ENCODE measurements at places on chromosomes 12 and 14.

- no peak for DNase-seq
Measured at GRCh38 chr12:123106640-123107359, 44.1 kb downstream of the PITPNM2 start.

DNA sequence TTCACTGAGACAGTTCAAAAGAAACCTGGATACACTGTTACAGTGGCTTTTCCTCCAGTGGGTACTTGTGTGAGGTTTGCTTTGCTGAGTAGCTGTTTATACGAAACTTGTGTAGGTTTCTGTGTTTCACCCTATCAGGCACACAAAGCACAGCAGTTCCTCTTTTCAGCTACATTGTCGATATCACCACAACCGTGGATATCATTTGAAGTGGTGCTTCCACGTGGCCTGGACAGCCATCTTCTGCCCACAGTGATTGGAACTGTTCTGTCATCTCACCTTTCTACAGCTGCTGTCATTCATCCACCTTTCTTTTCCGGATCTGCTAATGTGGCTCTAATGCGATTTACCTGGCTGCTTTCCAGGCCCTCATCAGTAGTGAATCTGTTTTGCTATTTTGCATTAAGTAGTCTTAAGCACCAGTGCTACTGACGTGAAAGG is 368.8 kb downstream of the SYT1 start:
- no peak for DNase-seq

- DNase-seq: no peak
Measured at GRCh38 chr12:94550964-94551363, 91.3 kb upstream of the CEP83 start.

GRCh38 chr12:7555752-7556151 is 52.2 kb upstream of the CD163 start:
- no peak for DNase-seq

- DNase-seq: no peak
Measured at GRCh38 chr14:23641915-23642588, 5.9 kb downstream of the DHRS2 start.

GRCh38 chr12:72673853-72674252 is 401.7 kb downstream of the TRHDE start:
- no peak for DNase-seq

- no peak for DNase-seq
Measured at GRCh38 chr14:56310643-56311042, 192.4 kb downstream of the PELI2 start.

DNA sequence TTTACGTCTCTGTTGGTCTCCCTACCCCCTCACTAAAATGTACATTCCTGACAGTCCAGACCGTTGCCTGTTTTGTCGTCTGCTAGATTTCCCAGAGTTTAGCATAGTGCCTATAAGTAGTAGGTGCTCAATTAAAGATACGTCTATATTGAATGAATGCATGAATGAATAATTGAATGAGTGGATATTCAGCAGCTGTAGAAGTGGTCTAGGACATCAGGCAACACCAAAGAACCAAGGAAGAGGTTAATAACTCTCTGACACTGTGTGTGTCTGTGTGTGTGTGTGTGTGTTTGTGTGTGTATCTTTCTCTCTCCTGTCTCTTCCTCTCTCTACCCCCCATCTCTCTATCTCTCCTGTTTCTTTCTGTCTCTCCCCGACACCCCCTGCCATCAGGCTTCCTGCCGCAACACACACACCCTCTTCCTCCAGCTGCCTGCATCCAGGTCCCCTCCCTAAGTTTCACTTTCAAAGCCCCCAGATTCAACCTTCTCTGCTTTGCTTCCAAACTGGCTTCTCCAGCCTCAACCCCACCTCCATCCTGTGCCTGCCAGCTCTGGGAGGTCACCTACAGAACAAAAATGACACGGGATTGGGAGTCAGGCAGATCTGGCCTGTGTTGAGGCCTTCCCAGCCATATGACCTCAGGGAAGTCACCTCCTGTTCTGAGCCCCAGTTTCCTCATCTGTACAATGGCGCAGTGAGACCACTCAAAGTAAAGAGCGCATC is 119.9 kb upstream of the NCOR2 start:
- no peak for DNase-seq

- DNase-seq: no peak
Measured at GRCh38 chr12:16844875-16845274, 238.9 kb upstream of the LMO3 start.

GRCh38 chr12:5716201-5716600 is 228.9 kb downstream of the ANO2 start:
- DNase-seq: no peak

- DNase-seq: no peak
Measured at GRCh38 chr14:100882991-100883788, 20.3 kb downstream of the RTL1 start.

- DNase-seq: no peak
Measured at GRCh38 chr12:119838826-119839600, 38.1 kb downstream of the CIT start.

- no peak for DNase-seq
Measured at GRCh38 chr14:75204116-75204515, 27.7 kb upstream of the TMED10 start.

DNA sequence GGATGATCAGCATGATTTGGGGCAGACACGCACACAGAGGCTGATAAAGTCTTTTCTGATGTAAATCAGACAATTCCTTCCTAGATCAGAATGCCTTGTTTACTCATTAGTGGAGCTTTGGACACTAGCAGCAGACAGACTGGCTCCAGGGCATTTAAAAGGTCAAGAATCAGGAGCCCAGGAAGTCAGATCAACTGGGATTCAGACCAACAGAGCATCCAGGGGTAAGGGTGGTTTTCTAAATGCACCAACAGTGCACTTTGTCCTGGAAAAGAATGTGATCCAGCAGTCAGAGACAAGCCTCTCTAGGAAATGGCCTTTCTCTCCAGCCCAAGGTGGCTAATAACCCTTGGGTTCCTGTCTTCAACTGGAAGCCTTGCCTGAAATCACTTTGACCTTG is 405.3 kb downstream of the MED13L start:
- no peak for DNase-seq

GRCh38 chr12:108514468-108514972 is 557 bp upstream of the FICD start:
- no peak for DNase-seq

DNA sequence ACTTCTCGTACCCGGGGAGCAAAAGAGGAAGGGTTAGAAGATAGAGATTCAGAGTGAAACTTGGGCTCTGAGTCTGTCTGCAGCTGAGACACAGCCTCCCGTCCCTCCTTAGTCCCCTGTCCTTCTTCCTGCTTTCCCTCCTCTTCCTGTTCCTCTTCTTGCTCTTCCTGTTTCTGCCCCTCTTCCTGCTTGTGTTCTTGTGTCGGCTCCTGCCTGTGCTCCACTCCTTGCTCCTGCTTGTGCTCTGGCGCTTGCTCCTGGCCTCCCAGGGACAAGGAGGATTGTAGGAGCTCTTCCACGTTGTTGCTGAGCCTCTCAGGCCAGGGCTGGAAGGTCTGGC is 3.0 kb downstream of the ACRBP start:
- no peak for DNase-seq

- no peak for DNase-seq
Measured at GRCh38 chr12:128661226-128661569, 162.6 kb downstream of the SLC15A4 start.

- DNase-seq: no peak
Measured at GRCh38 chr12:110912263-110912662, 8.1 kb downstream of the MYL2 start.

DNA sequence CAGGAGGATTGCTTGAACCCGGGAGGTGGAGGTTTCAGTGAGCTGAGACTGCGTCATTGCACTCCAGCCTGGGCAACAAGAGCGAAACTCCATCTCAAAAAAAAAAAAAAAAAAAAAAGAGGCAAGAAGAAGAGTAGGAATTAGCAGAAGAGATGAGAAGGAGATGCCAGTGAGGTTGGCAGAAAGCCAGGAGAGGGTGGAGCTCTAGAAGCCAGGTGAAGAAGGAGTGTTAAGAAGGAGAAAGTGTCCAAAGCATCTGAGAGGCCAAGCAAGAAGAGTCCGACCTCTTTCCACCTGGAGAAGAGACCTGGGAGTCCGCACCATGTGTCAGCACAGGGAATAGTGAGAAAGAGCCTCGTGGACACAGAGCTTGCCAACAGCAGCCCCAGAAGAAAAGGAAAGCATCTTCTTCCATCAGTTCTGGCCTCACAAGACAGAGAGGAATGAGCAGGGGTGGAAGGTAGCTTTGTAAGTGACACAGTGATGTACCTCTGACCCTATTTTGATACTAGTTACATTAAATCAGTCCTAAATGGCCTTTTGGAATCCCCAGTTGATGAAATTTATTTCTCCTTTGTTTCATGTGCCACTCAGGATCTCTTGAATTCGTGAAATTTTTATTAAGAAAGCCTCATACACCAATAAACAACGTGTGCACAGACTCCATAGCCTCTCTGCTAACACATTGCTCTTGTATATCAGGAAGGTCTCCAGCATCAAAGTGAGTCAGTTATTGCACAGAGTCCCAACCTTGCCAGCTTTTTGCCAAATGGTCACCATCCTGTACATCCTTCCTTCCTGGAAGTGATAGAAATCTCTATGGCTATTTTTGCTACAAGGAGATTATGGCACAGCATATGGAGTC is 70.6 kb downstream of the SAMD4A start:
- DNase-seq: no peak

DNA sequence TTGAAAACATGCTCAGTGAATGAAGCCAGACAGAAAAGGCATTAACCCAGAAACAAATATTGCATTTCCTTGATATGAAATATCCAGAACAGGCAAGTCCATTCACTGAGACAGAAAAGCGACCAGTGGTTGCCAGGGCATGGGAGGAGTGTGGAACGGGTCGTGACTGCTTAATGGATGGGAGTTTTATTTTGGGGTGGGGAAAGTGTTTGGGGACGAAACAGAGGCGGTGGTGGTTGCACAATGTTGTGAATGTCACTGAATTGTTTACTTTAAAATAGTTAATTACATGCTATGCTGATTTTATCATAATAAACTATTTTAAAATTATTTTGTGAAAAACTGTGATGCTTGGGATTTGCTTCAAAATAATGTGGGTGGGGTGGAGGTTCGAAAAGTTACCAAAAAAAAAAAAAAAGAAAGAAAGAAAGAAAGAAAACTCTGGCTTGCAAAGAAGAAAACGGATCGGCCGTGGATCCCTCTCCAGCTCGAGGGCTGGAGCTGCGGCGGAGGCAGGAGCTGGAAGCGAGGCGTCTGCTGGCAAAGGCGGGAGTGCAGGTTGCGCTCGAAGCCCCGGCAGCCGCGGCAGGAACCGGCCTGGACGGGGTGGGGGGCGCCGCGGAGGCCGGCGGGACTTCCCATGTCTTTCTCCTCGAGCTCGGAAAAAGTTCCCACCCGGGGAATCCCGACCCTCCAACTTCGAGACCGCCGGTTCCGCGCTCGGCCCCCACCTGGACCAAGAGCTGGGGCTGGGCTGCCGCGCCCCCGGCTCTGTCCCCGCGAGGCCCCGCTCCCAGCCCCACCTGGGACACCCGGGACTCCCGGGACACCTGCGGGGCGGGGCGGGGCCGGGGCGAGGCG is 524 bp upstream of the P2RX2 start:
- no peak for DNase-seq

- DNase-seq: no peak
Measured at GRCh38 chr12:124861492-124861891, 2.2 kb downstream of the SCARB1 start.

GRCh38 chr14:81516986-81517797 is 16.5 kb downstream of the SEL1L start:
- DNase-seq: no peak

GRCh38 chr14:67586369-67586768 is 13.7 kb downstream of the PIGH start:
- DNase-seq: no peak

DNA sequence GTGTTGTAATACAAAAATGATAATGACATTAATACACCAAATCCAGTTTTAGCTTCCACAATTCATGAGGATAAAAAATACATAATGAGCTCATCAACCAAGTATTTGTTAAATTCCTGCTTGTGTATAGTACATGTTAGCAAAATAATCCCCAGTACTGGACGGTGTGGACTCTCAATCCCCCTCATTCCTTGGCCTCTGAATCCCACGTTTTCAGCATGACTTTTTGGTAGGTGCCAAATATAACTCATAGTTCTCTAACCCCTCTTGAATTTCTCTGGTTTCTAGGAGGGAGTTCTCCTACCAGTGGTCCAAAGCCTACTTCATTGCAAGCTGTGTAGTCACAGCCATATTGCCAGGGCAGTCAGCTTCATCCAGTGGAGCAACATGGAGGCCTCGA is 41.4 kb upstream of the EPS8 start:
- no peak for DNase-seq

DNA sequence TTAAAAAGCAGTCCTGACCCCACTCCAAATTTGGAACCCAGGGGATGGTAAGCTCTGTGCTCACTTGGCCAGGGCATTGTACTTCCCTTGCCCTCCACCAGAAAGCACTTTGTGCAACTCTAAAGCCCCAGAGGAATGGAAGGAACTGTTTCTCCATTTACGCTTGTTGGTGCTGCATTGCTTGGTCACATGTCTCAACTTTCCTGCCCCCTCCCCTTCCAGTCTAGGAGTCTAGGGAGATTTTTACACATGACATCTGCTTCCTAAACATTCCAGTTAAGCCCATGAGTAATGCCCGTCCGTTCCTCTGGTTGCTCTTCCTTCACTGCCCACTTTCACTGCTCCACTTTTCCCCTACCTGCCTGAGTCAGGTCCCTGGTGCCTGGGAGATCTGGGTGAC is 92.6 kb upstream of the MAP1LC3B2 start:
- DNase-seq: no peak

DNA sequence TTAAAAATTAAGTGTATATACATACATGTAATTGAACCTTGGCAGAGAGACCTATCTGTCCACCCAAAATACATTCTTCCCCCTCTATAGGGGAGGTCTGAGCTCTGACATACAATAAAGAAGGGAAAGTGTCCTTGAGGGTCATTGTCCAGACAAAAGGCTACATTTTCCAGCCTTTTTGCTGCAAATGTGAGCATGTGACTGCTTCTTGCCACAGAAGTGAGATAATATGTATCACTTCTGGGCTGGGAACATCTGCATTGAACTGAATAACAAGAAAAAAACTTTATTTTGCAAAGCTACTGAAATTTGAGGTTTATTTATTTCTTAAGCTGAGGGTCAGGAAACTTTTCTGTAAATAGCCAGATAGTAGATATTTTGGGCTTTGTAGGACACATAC is 131.3 kb downstream of the TBC1D30 start:
- DNase-seq: no peak

GRCh38 chr12:11568155-11568761 is 81.2 kb upstream of the ETV6 start:
- no peak for DNase-seq

GRCh38 chr12:77089686-77090220 is 24.4 kb upstream of the E2F7 start:
- no peak for DNase-seq

DNA sequence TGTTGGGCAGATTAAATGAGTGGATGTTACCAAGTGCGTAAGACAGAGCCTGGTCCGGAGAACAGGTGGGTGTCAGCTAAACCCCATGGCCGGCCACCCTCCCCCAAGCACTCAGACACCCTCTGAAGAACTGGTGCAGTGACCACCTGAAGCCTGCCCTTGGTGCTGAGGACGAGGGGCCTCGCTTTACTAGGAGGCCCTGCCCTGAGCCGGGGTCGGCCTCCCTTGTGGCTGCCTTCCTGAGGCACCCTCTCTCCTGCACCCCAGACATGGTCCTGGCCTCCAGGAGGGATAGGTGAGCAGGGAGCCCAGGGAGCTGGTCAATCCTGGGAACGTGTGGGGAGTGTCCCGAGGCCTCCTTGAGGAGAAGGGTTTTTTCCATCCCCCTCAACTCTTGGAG is 4.9 kb upstream of the KIF26A start:
- DNase-seq: no peak

GRCh38 chr12:53550595-53550994 is 43.3 kb upstream of the NPFF start:
- no peak for DNase-seq

- no peak for DNase-seq
Measured at GRCh38 chr12:31220061-31220460, 105.9 kb downstream of the SINHCAF start.
